ENCODE measurements at places on chromosomes 5 and 9. TPM values are rescaled to one million over a fixed set of nuclear protein-coding genes. Genes with fewer than 3 reads are reported as not detected.

GRCh38 chr5:149795360-149795759 is 65.2 kb downstream of the PPARGC1B start:
- no peak for DNase-seq

DNA sequence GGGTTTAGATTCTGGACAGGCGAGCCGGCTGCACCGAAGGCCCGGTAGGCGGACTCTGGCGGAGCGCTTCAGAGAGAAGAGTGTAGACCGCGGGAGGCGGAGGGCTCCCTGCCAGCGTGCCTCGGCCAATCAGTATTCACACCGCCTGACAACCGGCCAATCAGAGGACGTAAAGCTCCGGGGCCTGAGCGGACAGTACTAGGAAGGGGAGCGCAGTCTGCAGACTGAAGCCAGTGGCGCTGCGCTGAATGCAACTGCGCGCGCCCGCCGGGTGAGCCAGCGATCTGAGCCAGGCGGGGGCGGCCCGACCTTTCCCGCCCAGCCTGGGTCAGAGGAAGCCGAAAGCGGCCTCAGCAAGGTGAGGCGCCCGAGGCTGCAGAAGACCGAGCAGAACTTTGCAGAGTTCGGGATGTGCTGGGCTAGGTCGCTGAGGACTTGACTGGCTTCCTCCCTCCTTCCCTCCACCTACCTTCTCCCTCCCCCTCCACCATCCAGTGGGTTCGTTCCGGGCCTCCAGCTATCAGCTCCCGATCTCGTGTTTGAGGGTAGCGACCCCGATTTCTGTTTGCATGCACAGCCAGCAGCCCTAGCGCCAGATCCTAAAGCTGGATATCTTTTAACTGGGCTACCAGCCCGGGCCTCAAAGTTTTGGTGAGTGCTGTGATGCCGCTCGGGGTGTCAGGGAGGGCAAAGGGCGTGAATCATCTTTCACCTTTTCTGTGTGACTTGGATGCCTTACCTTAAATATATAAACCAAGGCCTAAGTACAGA is at the start of gene DMRT2:
Gene DMRT2 (plus strand): TSS at position 233 of the 771 bp plus-strand sequence. CDS start 1,257 bp downstream, outside the sequence.
- peak; percentile 39 for DNase-seq

DNA sequence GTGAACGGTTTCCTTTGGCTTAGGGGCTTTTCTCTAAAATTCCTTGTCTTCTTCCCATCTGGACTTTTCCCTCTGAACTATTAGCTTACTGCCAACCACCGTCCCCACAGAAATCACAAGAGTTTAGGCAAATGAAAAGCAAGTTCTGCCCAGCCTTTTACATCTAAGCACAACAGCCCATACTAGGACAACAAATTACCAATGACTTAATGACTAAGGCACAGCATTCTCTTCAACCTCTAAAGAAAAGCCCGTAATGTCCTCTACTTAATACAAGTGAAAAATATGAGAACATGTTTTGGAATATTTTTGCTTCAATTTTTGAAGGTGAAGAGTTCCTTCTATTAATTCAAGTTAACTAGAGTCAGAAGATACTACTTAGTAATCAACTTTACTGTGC is 1.2 kb downstream of the ZBTB5 start:
- peak; percentile 20 for DNase-seq

Gene DIPK1B
- 242 TPM for total RNA-seq

GRCh38 chr5:41156739-41157138 is 56.6 kb downstream of the C6 start:
- no peak for DNase-seq

DNA sequence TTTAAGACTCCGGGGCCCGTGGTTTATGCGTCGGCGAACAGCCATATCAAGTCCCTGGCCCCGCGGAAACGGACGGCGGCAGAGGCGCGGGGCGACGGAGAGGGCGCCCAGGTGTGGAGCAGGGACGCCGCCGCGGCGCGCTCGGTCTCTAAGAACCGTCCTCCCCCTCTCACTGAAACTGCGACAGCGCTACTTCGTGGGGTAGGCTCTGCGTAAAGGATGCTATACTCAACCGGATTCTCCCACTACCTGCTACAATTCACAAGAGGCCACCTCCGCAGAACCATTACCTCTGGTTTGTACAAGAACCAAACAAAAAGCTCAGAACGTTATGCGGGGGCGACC is 404 bp downstream of the MRNIP start:
- no peak for DNase-seq

Gene PCDHA3
- total RNA-seq: 0.09 TPM

GRCh38 chr5:130402906-130403305 is 498.6 kb downstream of the CHSY3 start:
- no peak for DNase-seq

DNA sequence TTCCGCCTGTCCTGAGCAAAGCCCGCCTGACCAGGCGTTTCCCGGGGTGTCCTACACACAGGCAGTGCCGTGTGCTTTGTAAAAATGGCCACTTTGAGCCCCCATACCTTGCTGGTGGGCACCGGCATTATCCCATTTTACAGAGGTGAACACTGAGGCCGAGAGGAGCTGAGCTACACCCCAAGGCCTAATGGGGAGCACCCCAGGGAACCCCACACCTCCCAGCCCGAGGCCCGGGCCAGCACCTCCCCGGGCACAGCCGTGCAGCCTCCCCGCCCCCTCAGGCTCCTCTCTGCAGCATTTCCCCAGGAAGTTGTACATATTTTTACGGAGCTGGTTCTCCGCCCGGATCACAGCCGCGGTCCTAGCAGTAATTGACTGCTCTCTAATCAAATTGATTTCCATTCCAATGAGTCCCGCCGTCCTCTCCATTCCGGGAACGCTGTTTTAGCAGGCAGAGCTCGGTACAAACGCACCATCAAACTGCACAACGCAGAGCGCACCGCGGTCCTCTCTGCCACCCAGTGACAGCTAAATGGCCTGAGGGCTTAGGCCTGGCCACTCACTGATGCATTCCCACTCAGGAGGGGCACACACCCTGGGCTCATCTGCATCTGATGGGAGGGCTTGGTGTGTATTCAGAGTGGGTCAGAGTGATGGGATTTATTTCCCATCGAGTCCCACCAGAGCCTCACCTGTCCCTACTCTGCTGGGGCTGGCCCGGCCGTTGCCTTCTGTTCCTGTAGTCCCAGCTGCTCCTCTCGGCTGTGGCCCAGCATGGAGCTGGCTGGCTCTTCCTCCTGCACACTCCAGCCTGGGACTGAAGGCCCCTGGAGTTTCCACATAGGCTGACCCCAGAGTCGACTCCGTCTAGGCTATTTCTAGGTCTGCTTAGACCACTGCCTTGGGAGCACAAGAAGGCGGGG is 36.2 kb upstream of the UBAC1 start:
- no peak for DNase-seq

Gene NDUFB6
- total RNA-seq: 53.5 TPM

DNA sequence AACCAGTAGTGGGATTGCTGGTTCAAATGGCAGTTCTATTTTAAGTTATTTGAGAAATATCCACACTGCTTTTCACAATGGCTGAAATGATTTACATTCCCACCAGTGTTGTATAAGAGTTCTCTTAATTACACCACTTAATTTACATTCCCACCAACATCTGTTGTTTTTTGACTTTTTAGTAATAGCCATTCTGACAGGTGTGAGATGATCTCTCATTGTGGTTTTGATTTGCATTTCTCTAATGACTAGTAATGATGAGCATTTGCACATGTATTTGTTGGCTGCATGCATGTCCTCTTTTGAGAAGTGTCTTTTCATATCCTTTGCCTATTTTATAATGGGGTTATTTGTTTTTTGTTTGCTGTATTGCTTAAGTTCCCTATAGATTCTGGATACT is 688.3 kb downstream of the PRR16 start:
- DNase-seq: no peak

Gene BTNL8
- not detected for total RNA-seq

- DNase-seq: no peak
Measured at GRCh38 chr9:133702798-133703590, 35.2 kb downstream of the SARDH start.

DNA sequence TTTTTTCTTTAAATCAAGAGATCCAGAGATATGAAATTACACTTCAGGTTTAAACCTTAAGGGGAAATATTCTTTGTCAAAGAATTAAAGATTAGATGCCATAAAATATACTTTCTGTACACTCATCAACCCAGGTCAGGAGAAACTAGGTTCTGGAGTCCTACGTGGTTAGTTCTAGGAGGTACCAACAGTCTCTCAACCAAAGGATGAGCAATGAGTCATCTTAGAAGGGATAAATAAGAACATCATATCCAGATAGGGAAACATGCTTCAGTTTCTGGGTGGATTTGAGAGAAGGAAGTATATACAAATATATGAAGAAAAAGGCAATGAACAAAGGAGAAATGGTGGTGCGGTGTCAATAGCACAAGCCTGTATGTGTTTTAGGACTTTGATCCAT is 98.2 kb downstream of the CSNK1G3 start:
- DNase-seq: peak; percentile 7

DNA sequence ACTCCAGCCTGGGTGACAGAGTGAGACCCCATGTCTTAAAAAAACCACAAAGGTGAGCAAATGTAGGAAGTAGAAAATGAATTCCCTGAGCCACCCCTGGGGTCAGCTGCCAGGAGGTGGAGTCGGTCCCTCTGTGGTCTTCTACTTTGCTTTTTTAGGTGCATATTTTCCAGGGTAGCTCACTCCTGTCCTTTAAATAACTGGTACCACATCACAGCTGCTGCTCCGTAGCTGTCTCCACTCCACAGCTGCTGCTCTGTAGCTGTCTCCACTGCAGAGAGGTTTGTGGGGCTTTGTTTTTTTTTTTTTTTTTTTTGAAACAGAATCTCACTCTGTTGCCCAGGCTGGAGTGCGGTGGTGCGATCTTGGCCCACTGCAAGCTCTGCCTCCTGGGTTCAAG is 8.9 kb downstream of the WDR5 start:
- no peak for DNase-seq

GRCh38 chr9:130414910-130415746 is 29.6 kb upstream of the ASS1 start:
- DNase-seq: no peak

Gene FAM163B
- total RNA-seq: not detected

GRCh38 chr9:125240649-125240999 is 519 bp downstream of the HSPA5 start:
- DNase-seq: no peak

Gene PALM2AKAP2
- total RNA-seq: not detected

DNA sequence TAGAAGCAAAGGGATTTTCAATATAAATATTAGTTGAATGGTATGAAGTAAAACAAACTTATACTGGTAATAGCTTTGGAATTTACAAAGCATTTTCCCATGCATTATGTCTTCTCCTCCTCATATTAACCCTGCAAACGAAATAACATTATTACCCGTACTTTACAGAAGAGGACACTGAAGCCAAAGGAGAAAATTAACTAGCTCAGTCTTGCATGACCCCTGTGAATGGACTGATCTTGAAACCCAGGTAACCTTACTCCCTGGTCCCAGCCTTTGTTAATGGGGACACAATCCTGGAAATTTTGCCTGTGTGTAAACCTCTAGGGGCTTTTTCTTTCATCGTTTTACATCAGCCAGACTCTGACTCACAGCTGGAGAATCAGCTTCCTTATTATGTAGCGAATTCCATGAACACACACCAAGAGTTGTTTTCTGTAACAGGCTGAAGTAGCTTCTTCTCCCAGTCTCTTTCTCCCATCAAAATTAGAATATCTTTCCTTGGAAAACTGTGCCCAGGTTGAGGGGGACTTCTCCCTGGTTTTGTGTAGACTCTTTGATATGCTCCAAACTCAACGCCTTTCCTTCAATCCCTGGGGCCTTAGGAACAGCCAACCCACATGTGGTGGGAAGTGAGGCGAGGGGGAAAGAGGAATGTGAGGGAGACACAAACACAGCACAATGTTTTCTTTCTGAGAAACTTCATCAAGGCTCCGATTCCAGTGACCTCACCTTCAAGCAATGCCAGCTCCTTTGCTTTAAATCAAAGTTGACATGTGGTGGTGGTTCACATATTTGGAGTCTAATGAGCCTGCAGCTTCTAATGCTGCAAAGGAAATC is 480.9 kb upstream of the PAPPA start:
- DNase-seq: peak; percentile 12
